ENCODE measurements at places on chromosomes 16 and 17. TPM values are rescaled to one million over a fixed set of nuclear protein-coding genes. Genes with fewer than 3 reads are reported as not detected.

GRCh38 chr16:15836965-15837611 is 19.7 kb downstream of the MYH11 start:
- DNase-seq: no peak

DNA sequence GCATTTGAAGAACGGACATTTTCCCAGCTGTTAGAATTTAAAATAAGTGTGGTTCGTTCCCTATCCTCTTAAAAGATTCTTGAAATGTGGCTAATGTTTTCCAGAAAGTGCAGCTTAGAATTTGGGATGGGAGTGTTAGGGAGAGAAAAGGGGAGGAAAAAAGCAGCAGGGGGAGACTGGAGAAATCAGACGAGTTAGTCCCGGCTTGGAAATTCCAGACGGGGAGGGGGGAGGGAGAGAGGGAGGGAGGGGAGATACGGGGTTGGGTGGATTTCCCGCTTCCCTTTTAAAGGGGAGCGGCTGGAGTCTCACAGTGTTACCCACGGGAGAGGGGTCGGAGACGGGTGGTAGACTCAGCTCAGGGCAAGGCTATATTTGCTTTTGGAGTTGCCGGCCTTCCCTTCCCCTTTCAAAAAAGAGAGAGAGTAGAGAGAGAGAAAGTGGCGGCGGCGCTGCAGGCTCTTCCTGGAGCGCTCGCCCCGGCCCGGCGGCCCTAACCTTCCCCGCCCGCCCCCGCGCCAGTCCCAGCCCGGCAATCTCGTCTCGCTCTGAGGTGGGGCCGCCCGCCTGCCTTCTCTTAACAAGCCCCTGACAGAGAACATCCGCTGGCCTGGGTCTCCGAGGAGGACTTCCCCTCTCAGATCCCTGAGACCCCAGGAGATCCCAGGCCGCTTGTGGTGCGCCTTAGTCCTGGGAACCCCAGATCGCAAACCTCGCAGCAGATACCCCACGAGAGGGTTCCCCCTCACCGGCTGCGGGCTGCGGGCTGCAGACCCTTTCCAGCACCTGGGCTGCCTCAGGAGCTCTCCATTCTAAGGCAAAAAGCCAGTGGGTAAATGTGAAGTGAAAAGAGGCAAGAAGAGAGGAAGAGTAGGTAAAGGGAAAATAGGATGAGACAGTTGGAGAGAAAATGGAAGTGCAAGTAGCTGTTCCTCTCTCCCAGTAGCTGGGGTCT is 6.6 kb downstream of the IGF2BP1 start:
- no peak for DNase-seq

GRCh38 chr16:84307209-84307954 is 12.7 kb downstream of the WFDC1 start:
- DNase-seq: no peak

GNAO1 gene
- 13.0 TPM for total RNA-seq

DNA sequence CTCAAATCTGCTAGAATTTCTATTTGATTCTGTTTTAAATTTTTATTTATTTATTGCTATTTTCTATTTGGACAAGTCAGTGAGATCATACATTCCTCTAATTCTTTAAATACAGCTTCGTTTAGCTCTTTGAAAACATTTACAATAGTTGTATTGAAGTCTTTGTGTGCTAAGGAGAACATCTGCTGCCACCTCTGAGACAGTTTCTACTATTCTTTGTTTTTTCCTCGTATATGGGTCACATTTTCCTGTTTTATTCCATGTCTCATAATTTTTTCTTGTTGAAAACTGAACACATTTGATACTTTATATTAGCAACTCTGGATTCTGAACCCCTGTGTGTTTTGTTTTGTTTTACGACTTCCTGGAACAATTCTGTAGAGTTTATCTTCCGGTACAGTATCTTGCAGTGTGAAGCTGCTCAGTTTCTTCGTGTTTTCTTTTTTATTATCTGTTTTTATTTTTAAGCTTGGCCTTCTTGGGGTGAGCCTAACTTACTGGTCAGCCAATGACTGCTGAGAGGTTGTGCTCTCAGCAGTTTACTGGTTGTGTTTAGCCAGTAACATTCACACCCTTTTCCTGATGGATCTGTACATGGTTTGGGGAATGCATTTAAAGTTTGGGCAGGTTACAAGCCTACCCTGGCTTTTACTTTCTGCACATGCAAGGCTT is 99.0 kb downstream of the CA4 start:
- DNase-seq: no peak

GRCh38 chr17:58488428-58488890 is 251 bp upstream of the HSF5 start:
- DNase-seq: no peak

DNA sequence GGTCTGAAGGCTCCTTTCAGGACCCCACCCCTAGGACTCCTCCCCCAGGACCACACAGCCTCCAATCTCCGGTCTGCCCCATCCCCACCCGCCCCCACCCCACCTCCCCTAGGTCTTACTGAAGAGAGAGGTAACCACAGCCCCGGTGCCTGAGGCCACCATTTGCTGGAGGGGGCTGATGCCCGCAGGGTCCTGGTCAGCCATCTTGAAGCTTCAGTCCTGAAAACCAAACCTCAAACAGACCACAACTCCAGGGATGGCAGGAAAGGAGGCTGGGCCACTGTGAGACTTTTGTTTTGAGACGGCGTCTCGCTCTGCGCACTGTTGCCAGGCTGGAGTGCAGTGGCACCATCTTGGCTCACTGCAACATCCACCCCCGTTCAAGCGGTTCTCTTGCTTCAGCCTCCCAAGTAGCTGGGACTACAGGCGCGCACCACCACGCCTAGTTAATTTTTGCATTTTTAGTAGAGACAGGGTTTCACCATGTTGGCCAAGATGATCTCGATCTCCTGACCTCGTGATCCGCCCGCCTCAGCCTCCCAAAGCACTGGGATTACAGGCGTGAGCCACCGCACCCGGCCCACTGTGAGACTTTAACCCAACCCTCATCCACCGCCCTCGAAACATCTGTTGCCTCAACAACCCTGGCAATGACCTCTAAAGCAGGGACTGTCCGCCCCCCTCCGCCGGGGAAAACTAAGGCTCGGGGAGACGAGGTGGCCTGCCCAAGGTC is 1.1 kb downstream of the SLC25A39 start:
- DNase-seq: no peak

- no peak for DNase-seq
These were observed 43.9 kb downstream of the HS3ST4 start for GRCh38 chr16:25735645-25736044.
